ENCODE measurements at places on chromosomes 11 and 22.

GRCh38 chr11:33529461-33529860 lies 171.2 kb downstream of the C11orf91 start:
- no peak for DNase-seq

DNA sequence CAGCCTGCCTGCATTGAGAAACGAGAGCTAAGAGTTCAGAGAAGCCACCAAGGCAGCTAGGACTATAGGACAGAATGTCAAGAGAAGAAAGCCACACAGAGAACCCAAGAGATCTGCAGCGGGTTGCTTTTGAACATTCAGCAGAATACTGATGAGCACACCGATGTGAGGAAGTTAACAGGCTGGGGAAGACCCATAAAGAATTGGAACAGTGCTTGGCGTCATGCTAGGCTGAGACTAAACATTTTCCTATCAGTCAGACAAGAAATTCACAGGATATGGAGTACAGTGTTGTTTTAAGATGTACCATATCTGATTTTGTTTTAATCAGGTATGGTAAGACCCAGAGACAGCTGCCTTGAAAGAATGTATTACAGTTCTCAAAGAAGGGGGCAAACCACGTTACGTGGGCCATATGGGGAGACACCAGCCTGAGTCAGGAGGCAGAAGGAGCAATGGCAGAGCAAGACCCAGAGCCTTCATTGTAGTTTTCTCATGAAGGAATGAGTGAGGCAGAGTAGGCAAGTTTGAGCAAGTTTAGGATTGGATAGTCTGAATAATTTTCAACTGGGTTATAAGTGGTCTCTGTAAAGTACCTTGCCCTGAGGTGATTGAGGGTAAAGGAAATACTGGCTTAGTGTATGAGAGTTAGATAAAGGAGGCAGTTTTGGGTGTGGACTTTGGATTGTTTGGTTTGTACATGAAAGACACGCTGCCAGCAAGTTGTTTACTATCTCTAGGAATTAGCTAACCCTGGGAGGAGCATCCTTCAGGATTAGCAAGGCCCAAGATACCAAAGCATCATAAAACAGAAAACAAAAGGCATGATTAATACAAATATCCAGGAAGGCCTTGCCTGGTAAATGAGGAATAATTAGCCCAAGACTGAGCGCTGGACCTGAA lies 14.3 kb downstream of the LRRC75B start:
- DNase-seq = peak; percentile 38

- DNase-seq = no peak
Measured at GRCh38 chr11:64485074-64485473, 105.9 kb upstream of the SLC22A12 start.

- no peak for DNase-seq
Measured at GRCh38 chr11:9615031-9615451, 41.6 kb downstream of the WEE1 start.

- peak; percentile 69 for DNase-seq
Measured at GRCh38 chr22:28855355-28856094, 27.8 kb upstream of the ZNRF3 start.

DNA sequence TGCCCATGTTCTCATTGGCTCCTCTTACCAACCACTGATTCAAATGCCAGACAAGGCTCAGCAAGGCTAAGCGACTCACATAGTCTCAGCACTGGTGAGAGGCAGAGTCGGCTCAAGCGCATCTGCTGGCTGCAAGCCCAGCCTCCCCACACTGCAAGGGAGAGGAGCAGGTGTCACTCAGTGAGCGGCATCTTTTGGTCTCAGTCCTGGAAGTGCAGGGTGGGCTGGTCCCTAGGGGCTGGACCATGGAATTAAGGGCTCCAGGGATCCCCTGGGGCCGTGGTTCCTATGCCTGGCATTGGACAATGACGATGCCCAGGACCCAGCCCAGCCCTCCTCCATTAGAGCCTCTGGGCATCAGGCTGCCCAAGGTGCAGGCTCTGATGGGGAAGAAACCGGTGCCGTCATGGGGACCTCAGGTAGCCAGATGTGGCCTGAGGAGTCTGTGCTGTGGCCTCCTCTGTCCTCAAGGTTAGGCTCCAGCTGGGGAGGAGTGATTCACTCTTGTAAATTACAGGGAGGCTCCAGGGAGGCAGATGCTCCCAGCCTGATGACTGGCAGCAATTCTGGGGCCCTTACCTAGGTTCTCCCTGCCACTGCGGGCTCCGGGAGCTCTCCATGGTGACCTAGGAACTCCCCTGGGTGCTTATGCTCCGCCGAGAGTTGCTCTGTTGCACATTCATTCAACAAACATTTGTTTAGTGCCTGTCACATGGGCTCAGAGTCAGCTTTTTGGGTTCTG lies 28.0 kb downstream of the FADS2 start:
- peak; percentile 48 for DNase-seq

DNA sequence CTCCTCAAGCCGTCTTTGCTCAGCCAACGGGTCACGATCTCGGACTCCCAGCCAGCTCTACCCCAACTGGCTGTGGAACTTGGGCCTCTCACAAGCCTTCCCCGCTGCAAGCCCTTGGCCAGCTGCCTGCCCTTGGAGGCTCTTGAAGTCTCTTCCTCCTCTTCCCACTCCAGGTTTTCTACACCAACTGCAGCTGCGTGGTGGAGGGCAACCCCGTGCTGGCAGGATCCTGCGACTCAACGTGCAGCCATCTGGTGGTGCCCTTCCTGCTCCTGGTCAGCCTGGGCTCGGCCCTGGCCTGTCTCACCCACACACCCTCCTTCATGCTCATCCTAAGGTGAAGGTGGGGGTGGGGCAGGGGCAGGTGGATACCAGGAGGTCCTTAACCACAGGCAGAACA lies 40.5 kb upstream of the TPBGL start:
- DNase-seq = no peak

GRCh38 chr11:92702805-92703448 lies 266.5 kb upstream of the MTNR1B start:
- DNase-seq = no peak

DNA sequence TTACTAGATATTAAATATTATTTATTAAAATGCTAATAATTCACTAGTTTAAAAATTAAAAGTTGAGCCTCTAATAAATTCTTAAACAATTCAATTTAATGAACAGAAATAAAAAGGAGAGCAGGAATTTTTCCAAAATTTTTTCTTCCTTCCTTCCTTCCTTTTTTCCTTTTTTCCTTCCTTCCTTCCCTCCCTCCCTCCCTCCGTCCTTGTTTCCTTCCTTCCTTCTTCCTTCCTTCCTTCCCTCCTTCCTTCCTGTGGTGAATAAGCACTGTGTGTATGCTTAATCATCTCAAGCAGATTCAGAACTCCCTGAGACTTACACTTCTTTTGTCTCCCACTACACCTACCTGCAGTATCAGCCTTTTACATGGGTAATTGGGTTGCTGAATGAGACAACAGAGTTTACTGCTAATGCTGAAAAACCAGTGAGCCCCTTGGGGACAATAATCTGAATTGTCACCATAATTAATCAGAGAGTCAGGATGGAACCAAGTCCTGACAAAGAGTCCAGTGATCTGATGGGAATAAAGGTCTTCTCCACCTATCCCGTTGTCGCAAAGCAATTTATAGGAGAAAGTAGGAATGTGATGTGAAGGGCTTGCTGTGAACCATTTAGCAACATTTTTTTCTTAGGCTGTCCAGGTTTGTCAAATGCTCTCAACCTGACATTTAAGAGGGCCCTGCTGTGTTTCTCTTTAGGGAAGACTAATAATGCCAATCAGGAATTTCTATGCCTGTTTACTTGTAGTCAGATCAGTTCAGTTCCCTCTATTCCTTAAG lies 58.1 kb upstream of the CEP295 start:
- no peak for DNase-seq

DNA sequence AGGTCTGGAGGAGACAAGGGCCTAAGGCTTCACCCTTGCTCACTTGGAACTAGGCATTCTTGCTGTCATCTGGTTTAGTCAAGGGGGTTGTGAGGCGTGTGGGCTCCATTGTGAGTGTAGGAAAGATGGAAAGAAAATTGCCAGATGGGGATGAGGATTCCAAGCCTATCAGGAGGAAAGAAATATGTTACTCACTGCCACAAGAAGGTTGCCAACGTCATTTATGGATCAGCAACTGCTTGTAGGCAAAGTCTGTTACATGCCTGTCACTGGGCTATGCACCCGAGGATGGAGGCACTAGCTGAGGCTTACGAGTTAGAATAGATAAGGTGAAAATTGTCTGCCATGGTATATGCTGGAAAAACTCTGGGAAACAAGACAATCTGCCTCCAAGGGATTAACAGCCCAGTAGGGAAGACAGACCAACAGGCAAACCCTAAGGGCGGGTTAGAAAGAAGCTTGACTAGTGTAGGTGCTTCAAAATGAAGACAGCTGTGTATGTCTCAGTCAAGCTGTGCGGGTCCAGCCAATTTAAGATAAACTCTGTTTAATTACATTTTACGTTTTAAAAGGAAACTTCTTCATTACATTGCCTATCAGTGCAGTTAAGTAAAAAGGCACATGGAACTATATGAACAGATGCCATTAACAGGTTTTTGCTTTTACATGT lies 47.4 kb downstream of the SNX19 start:
- no peak for DNase-seq

DNA sequence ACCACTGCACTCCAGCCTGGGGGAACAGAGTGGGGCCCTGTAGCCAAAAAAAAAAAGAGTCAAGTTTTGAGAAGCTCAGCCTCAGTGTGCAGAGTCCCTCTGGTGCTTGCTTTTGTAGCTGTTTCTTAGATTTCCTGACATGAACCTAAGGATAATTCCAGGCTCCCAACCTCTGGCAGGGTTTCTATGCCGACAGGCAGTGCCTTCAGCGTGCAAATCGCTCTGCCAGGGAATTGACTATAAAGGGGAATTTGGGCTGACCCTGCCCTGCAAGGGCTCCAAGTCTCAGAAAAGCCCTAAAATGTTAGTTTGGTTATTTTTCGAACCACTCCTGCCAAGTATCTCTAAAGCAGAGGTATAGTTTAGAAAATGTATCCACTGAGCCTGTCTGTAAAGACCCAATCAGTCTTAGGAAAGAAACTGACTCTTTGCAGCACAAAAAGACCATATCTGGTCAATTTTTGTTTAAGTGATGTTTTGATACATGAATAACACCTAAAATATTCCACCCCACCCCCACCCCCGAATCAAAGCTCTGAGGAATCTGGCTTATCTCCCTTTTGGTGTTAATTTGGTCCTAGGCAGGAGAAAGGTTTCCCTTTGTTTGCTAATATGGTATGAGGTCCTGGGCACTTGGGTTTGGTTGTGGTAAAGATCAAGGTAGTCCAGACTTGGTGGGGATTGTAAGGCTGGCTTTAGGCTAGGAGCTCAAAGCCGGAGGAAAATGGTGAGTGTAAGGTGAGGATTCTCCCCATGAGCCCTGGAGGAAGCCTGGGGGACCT lies 49.7 kb downstream of the ANO1 start:
- DNase-seq = no peak

DNA sequence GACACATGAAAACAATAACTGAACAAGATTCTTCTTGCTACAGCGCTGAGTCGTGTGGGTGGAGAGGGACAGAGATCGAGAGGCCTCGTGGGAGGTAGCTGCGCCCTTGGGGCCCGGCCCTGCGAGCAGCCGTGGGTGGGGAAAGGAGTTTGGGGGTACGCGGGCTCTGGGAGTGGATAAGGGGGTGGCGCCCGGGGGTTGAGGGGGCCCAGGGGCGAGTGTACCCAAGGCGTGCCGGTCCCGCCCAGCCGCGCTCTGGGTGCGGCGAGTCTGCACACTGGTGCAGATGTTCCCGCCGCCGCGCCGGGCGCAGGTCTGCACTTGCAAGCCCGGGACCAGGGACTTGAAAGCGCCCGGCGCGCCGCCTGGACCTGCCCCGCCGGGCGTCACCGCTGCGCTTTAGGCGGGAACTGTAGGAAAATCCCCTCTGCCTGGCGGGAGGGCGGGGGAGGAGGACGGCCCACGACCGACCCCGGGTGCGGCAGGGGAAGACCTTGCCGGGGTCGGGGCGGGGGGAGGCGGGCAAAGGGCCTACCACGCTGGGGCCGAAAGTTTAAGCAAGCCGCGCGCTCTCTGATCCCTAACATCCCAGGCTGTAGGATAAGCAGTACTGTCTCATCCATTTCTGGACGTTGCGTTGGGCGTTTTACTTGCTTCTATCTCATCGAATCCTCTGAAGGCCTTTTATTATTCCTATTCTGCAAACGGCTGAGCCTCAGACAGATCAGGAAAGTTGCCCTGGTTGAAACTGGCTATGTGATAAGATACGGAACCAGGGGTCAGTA lies 1.4 kb upstream of the KREMEN1 start:
- DNase-seq = peak; percentile 87

DNA sequence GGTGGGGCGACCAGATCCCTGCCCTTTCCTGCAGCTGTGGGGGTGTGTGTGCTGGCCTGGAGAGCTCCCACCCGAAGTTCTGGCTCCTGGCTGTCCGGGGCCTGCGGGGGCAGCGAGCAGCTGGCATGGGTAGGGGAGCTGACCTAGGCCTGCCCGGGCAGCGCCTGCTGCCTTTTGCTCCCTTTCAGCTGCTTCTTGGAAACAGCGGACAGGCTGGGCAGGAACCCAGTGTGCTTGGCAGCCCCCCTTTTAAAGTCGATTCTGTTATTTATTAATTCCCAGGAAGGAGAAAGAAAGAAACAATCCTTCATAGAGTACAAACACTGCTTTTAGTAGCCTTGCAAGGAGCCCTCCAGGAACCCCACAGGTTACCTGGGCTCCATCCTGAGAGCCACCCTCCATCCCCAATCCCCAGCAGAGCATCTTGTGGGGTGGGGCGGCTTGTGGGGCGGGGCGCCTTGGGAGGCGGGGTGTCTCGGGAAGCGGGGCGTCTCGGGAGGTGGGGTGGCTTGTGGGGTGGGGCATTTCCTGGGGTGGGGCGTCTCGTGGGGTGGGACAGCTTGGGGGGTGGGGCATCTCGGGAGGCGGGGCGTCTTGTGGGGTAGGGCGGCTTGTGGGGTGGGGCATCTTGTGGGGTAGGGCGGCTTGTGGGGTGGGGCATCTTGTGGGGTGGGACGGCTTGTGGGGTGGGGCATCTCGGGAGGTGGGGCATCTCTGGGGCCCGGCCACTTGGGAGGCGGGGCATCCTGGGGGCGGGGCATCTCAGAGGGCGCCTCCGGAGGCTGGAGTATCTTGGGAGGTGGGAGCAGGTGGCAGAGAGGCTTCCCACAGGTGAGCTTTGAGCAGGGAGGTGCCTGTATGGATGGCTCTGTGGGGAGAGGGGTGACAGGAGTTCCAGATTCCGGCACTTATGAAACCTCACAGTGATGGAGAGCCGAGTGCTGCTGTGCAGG lies 7.0 kb downstream of the CD81 start:
- no peak for DNase-seq

DNA sequence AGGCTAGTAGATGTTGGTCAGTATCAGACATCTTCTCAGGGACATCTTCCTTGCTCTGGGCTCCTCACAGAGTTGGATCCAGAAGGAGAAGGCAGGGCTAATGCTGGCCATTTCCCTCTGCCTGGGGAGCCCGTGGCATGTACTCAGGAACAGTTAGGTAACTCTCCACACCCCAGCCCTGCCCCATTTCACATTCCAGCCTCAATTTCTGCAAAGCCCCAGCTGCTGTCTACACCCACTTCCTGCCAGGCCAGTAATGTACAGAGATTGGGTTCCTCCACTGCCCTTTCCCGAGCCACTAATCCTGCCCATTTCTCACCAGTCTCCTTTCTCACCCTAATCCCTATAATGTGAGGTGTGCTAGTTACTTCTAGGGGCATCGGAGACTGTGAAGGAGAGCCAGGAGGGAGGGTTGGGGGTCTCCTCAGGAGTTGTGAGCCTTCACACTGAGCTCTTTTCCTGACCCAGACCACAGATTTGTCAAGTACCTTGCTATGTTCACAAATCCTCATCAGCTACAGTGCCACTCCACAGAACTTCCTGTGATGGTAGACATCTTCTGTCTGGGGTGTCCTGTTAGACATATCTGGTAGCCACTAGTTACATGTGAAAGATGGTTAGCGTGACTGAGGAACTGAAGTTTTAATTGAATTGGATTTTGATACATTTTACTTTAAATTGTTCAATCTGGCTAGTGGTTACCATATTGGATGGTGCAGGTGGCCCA lies 1.3 kb upstream of the SEC14L3 start:
- DNase-seq = no peak

GRCh38 chr11:59102259-59102765 lies 4.7 kb upstream of the FAM111B start:
- peak; percentile 78 for DNase-seq

All from hematopoietic multipotent progenitor cell treated with erythropoietin and hydrocortisone succinate and interleukin-3 and kit ligand, for 8 days (in vitro differentiated cells).